Adipose tissue (tissue), 3 donors: ENCODE measurements at places on chromosomes 7 and 10. TPM values are rescaled to one million over a fixed set of nuclear protein-coding genes. Genes with fewer than 3 reads are reported as not detected.

Gene SYNPO2L
- polyA plus RNA-seq: 0.01 TPM

Gene TAS2R4
- polyA plus RNA-seq: 0.10 TPM

Gene SLC18A2
- 0.43 TPM for polyA plus RNA-seq

Gene ZNF777
- 4.6 TPM for polyA plus RNA-seq

Gene SH2D4B
- not detected for polyA plus RNA-seq

Gene FAM180A
- polyA plus RNA-seq: 0.07 TPM

Gene HILPDA
- 39.7 TPM for polyA plus RNA-seq

Gene TMEM236
- 0.24 TPM for polyA plus RNA-seq

Gene HMX3
- polyA plus RNA-seq: not detected

Gene MCM10
- polyA plus RNA-seq: 1.6 TPM

Gene SCART1
- 1.3 TPM for polyA plus RNA-seq

Gene ENO4
- not detected for polyA plus RNA-seq

Gene RADIL
- polyA plus RNA-seq: 1.9 TPM

Gene PCLO
- polyA plus RNA-seq: 0.55 TPM

Gene CYP26C1
- not detected for polyA plus RNA-seq

Gene TSPAN13
- polyA plus RNA-seq: 42.4 TPM

Gene PTF1A
- polyA plus RNA-seq: not detected

Gene SPDYE11
- polyA plus RNA-seq: not detected

Gene GIMAP5
- 7.2 TPM for polyA plus RNA-seq

Gene PNLIPRP2
- polyA plus RNA-seq: 0.91 TPM

Gene SFRP4
- polyA plus RNA-seq: 0.47 TPM

Gene NPC1L1
- polyA plus RNA-seq: 0.51 TPM

Gene DNAJC12
- 0.52 TPM for polyA plus RNA-seq

Gene GATA3
- polyA plus RNA-seq: 2.4 TPM

Gene CREB5
- 1.3 TPM for polyA plus RNA-seq

Gene ELFN1
- polyA plus RNA-seq: 0.58 TPM

Gene DGKB
- polyA plus RNA-seq: 0.11 TPM

Gene AOAH
- polyA plus RNA-seq: 12.6 TPM

Gene SFTPA2
- polyA plus RNA-seq: 0.68 TPM

Gene FEZF1
- polyA plus RNA-seq: not detected

Gene LRMDA
- polyA plus RNA-seq: 20.6 TPM

Gene NODAL
- 0.04 TPM for polyA plus RNA-seq

Gene IL15RA
- 29.6 TPM for polyA plus RNA-seq

Gene GDF2
- not detected for polyA plus RNA-seq

Gene DKK1
- polyA plus RNA-seq: 2.1 TPM

Gene CDH23
- 15.5 TPM for polyA plus RNA-seq

Gene PLEKHS1
- 0.01 TPM for polyA plus RNA-seq

Gene IL2RA
- polyA plus RNA-seq: 0.68 TPM

Gene TET1
- polyA plus RNA-seq: 0.79 TPM

Gene ZPBP
- not detected for polyA plus RNA-seq

Gene STAMBPL1
- 5.4 TPM for polyA plus RNA-seq

Gene MMP21
- not detected for polyA plus RNA-seq

Gene TRIM74
- polyA plus RNA-seq: 0.30 TPM

Gene PMS2
- polyA plus RNA-seq: 3.3 TPM
